ENCODE measurements at places on chromosomes 4 and X. TPM values are rescaled to one million over a fixed set of nuclear protein-coding genes. Genes with fewer than 3 reads are reported as not detected.

DNA sequence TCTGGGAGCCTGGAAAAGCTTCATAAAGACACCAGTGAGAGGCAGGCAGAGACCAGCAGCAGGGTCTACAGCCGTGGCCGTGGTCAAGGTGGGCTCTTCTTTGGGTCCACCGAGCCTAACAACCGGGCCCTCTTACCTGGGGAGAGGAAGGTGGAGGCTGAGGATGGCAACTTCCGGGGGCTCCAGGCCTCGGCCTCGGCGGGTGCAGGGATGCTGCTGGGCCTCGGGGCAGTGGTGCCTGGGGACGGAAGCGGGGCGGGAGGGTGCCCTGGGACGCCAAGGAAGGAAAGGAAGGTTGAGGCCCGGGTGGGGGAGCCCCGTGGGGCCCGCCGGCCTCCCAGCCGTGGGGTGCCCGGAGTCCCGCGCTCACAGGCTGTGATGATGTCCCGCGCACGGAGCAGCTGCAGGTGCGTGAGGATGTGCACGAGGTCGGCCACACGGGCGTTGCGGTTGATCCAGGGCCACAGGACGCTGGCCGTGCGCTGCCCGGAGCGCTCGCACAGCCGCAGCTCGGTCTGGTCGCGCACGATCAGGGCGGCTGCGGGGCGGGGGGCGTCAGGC, 561 bp downstream of the IRAK1 start:
- DNase-seq: peak; percentile 27

DNA sequence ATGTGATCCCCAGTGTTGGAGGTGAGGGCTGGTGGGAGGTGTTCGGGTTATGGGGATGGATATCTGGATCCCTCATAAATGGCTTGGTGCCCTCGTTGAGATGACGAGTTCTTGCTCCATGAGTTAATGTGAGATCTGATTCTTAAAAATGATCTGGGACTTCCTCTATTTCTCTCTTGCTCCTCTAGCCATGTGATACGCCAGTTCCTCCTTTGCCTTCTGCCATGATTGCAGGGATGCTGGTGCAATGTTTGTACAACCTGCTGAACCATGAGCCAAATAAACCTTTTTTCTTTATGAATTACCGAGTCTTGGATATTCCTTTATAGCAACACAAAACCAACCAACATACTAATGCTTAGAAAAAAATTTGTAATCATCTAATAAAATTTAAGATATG, 56.6 kb downstream of the STAP1 start:
- DNase-seq: no peak

- no peak for DNase-seq
Measured at GRCh38 chrX:55818673-55819375, 101.3 kb downstream of the RRAGB start.

DNA sequence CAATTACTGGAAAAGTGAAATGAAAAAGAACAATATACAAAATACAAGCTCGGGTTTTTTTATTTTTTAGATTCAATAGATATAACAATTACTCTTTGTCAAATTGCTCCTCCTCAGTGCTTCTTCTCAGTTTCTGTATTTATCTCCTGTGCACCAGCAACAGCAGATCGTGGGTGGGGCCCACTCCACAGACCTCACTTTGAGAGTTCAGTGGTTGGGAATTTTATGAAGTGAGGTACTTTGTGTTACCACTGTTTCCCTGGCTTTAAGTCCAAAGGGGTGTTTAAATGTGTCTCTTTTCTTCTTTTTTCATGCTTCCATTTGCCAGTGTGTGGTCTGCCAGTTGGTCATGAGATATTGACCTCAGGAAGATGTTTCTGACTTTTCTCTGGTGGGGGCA, 54.4 kb downstream of the KIT start:
- DNase-seq: no peak

GRCh38 chr4:89514811-89515210, 207.2 kb upstream of the GPRIN3 start:
- DNase-seq: no peak

DNA sequence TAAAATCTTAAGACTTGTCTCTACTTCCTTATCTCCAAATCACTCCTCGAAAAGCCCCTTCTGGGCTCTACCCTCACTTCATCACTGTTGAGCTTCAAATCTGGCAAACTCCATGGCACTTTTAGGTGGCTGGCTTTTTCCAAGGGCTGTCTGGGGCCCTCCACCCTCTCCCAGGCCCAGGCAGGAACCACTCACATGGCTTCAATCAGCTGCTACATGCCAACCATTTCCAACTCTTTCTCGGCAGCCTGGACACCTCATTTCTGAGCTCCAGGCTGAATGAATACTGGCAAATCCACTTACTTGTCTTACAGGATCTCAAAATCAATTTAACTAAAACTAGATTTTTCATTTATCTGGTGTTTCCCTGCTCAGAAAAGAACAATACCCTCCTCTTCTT, 22.0 kb downstream of the USP46 start:
- no peak for DNase-seq

GRCh38 chr4:125432078-125432477, 117.3 kb downstream of the FAT4 start:
- peak; percentile 17 for DNase-seq

DNA sequence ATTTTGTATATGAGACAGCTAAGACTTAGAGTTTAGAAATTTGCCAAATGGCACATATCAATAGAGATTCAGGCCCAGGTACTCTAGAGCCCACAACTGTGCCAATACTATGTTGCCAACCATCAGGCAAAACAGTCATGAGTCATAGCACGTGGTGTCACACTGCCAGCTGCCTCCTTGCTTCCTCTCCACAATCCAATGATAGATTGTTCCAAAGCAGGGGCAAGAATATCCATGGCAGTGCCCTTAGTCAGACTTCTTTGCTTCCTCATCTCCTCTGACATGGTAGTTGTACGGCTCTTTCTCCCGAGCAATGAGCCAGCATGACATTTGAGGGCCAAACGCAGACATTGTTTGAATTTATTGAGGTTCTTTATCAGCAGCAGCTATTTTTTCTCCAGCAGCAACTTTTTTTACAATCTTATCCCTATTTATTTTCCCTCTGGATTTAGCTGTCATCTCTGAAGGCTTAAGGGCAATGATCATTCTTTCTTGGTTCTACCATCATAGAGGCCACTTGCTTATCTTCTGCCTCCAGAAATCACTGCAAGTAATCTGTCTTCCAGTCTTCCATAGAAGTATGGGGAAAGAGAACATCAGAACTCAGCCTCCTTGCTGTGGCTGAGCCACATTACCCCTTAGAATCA, 169.7 kb downstream of the COL4A6 start:
- DNase-seq: peak; percentile 33

- DNase-seq: no peak
Measured at GRCh38 chr4:36388710-36389109, 107.3 kb downstream of the DTHD1 start.

Gene POU4F2
- not detected for total RNA-seq

Gene CYTL1
- 28.9 TPM for total RNA-seq

Gene GPR82
- not detected for total RNA-seq

Gene ADGRG4
- not detected for total RNA-seq

Gene NDST3
- total RNA-seq: 6.5 TPM

Gene EDA2R
- total RNA-seq: 1.1 TPM

Gene SPANXB1
- not detected for total RNA-seq

Gene SSX2
- not detected for total RNA-seq

Gene WDR1
- 344 TPM for total RNA-seq
